ENCODE measurements at places on chromosomes 16 and 17.

- no peak for DNase-seq
Observed at GRCh38 chr16:56281249-56281805, 90.0 kb downstream of the GNAO1 start.

- no peak for DNase-seq
Observed at GRCh38 chr17:79613195-79613772, 2.4 kb upstream of the RBFOX3 start.

GRCh38 chr16:85963753-85964285 is 64.9 kb downstream of the IRF8 start:
- DNase-seq = no peak

GRCh38 chr17:57143361-57143760 is 58.3 kb downstream of the AKAP1 start:
- DNase-seq = no peak

- DNase-seq = no peak
Observed at GRCh38 chr16:87002717-87003413, 314.3 kb downstream of the C16orf95 start.

- peak; percentile 15 for DNase-seq
Observed at GRCh38 chr17:31428111-31428510, 36.6 kb downstream of the RAB11FIP4 start.

DNA sequence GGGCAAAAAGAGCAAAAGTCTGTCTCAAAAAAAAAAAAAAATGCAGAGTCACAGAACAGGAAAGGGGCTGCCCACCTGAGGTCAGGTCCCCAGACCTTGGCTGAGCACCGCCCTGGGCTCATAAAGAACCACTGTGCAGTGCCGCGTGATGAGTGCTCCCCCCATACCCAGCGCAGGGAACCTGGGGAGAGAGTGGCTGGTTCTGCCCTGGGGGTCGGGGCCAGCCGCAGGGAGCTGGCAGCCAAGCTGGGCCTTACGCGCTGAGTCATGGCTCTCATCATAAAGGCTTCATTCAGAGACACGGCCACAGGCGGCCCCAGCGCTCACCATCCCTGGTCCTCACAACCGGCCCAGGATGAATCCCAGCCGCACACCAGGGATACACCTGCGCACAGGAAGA is 80.7 kb downstream of the RAB11FIP4 start:
- DNase-seq = no peak

GRCh38 chr17:58307468-58308172 is 21.0 kb downstream of the TSPOAP1 start:
- DNase-seq = no peak

DNA sequence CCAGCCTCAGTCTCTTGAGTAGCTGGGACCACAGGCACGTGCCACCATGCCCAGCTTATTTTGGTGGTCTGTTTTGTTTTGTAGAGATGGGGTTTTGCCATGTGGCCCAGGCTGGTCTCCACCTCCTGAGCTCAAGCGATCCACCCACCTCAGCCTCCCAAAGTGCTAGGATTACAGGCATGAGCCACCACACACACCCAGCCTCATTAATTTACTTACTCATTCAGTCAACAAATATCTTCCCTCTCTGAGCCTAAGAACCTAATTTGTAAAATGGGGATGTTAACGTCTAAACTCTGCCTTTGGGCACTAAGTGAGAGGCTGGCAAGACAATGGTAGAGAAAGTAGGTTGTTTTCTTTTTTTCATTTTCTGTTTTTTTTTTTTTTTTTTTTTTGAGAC is 22.6 kb downstream of the SRCIN1 start:
- no peak for DNase-seq

- no peak for DNase-seq
Observed at GRCh38 chr17:54124456-54124855, 301.7 kb downstream of the KIF2B start.

GRCh38 chr16:27511657-27512448 is 37.9 kb downstream of the GTF3C1 start:
- no peak for DNase-seq

DNA sequence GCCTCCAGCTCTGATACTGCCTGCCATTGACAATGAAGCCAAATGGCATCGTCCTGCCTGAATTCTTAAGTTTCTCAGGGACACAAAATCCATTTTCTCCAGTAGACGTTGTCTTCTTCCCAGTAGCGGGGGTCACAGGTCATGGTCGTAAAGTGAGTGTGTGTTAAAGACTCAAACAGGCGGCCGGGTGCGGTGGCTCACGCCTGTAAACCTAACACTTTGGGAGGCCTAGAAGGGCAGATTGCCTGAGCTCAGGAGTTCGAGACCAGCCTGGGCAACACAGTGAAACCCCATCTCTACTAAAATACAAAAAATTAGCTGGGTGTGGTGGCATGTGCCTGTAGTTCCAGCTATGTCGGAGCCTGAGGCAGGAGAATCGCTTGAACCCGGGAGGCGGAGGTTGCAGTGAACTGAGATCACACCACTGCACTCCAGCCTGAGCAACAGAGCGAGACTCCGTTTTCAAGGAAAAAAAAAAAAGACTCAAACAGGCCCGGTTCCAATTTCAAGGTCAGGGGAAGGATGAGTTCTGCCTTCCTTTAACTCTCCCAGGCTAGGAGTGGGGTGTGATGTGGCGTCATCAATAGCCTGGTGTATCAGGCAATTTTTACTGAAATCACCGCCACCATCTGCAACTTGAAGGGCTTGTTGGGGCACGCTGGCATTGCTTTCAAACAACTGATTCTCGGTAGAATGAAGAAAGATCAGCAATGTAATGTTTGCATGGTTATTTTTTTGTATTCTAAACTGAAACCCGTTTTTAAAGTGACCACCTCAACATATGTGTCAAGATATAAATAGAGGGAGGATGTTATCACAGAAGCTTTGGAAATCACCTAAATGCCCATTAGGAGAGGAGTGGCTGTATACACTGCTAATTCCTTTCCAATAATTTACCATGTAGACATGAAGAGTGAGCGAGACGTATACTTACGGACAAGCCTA is 91.0 kb downstream of the WSCD1 start:
- no peak for DNase-seq

GRCh38 chr17:32120716-32121115 is 21.6 kb upstream of the RHOT1 start:
- no peak for DNase-seq

DNA sequence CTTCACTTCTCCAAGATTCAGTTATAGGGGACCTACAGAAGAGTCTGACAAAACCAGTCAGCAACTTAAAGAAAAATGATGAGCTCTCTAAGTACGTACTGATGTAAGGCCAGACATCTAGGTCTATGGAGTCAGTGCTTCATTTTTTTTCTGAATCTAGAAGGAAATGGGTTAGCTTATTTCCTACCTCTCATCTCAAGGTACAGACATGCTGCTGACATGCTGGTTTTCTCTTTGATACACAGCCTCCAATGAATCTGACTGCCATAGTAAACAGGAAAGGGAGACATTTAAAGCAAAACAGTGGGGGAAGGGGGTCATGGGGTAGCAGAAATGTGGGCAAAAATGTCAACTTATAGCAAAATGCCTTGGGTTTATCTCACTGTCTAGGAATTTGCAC is 16.4 kb downstream of the CDR2 start:
- DNase-seq = no peak

DNA sequence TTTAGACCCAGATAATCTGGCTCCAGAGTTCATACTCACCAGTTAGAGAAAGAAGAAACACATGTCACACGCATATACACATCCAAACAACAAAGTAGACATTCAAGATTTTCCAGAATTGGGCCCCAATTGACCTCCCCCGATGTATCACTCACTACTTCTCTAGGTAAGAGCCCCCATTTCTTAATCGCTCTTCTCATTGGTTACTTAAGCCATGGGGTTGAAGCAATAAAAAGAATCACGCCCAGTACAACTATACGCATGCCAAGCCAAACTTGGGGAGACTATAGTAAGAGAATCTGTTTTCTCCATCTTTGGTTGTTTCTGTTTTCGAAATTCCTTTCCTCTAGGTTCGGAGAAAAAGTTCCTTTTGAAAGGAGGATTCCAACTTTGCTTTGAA is 565 bp downstream of the DDX52 start:
- DNase-seq = no peak

GRCh38 chr17:77728474-77728795 is 230.1 kb upstream of the TNRC6C start:
- no peak for DNase-seq
